ENCODE measurements at places on chromosomes 5 and 9.
A peak's percentile ranks its signal among the peaks of the same experiment; 100 is the strongest.

DNA sequence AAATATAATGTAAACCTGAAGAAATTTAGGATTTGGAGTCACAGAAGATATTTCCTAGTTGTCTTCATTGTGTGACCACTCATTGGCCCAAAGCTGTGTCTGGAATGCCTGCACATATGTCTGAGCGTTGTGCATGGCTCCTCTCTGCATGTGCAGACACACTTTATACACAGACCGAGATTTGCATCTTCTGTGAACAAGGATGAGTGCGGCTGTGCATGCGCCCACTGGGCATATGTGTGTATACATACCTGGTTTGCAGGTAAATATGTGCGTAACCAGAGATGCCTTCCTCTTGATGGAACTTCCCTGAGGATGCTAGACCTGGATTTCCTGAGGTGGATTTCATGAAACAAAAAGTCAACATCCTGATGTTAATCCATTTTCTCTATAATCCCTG lies 19.1 kb downstream of the PHF2 start:
- H3K27ac ChIP-seq: no peak overlapping the region
- no peak overlapping the region for H3K4me3 ChIP-seq
- H3K36me3 ChIP-seq: no peaks in the 10 kb centered on the region
- no peak for DNase-seq
- H3K27me3 ChIP-seq: no peaks in the 10 kb centered on the region
- H3K4me1 ChIP-seq: peaks cover 24% of the 10 kb centered on the region

DNA sequence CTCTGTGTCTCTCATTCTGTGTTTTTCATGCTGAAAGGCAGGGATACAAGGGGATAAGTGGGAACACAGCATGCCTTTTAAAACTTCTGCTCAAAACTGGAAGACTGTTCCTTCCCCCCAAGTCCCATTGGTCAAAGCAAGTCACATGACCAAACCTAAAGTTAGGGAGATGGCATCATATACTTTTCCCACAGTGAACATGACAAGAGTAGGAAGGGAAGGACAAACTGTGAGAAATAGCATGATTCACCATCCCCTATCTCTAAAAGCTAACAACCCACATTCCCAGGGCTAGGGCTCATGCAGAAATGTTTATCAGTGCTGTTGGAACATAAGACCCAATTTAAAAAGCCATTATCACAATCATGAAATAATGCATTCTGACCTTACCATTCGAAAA lies 24.2 kb upstream of the SHISAL2B start:
- no peaks in the 10 kb centered on the region for H3K4me1 ChIP-seq
- H3K27me3 ChIP-seq: no peaks in the 10 kb centered on the region
- no peak overlapping the region for H3K4me3 ChIP-seq
- H3K36me3 ChIP-seq: no peaks in the 10 kb centered on the region
- H3K27ac ChIP-seq: no peak overlapping the region
- DNase-seq: no peak

DNA sequence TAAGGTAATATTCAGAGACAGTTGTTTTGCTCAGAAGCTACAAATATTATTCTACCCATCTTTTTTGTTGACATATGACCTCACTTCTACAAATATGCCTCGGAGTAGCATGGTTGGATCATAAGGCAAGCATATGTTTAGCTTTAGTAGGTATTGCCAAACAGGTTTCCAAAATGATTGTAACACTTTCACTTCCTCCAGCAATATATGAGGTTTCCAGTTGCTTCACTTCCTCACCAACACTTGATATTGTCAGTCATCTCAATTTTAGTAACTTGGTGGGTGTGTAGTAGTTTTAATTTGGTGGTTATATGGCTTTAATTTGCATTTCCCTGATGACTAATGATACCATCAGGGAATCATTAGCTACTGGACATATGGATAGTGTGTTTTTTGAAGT lies 46.7 kb downstream of the TNFSF8 start:
- H3K27ac ChIP-seq: no peak overlapping the region
- peaks cover 4% of the 10 kb centered on the region for H3K4me1 ChIP-seq
- no peaks in the 10 kb centered on the region for H3K27me3 ChIP-seq

DNA sequence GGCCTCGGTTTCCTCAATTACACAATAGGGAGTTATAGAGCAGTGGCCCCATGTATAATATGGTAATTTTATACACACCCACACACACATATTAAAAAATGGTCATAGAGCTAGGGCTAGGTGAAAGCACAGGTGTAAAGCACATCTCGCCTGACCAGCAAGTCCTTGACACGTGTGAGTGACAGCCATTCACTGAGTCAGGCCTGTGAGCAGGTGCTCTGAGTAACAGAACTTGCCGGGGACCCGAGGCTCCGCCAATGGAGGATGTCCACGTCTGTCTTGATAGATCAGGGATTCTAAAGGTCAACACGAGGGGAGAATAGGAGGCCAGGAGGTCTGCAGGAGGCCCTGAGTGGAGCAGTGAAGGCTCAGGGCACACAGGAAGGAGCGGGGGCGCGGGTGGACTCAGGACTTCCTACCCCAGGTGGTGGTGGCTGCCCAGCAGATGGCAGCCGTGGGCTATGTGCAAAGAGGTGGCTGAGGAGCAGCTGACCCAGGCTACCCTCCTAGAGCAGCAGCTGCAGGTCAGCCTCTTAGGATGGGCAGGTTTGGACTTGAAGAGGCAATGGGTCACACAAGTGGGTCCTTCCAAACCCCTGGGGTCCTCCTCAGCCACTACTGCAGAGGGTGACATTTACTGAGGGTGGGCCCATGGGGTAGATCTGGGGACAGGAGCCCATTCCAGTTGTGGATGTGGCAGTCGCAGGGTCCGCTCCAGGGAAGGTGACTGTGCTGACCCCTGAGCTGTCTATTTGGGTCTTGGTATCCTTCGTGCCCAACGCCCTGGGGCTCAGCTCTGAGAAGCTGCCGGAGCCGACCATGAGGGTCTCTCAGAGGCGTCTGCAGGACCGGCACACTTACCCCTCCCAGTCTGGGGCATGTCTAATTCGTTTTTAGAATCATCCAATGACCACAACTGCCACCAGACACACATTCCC lies 45.9 kb downstream of the PRRT1B start:
- H3K4me3 ChIP-seq: no peak overlapping the region
- H3K27ac ChIP-seq: no peak overlapping the region
- H3K36me3 ChIP-seq: peaks cover 42% of the 10 kb centered on the region
- peak; percentile 69 for DNase-seq
- H3K4me1 ChIP-seq: peaks cover 12% of the 10 kb centered on the region

- no peaks in the 10 kb centered on the region for H3K4me1 ChIP-seq
- H3K27ac ChIP-seq: no peak overlapping the region
- DNase-seq: no peak
- H3K36me3 ChIP-seq: no peaks in the 10 kb centered on the region
These were observed 623.5 kb upstream of the NUDT12 start for GRCh38 chr5:104186100-104186499.

DNA sequence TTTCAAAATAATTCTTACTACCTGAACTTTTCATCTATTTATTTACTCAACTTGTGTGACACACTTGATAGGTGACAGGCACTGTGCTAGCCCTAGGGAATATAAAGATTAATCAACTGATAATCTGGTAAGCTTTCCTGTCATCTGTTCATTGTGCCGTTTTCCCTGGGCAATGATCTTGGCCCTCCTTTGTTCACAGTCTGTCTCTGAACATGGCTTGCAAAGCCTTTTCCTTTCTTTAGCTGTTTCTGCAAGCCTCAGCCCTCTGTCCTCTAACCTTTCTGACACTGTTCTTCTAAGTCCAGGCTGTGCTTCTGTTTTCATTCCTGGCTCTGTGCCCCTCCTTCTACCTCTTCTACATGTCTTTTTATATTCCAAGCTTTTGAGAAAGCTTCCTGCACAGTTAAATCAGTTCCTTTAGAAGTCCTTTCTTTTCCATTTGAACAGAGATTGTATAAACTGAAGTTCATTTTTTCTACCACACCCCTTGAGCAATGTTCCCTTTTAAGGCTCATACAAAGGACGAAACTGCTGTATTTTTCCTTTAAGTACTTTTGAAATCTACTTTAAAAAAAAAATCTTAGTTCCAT lies 803.0 kb upstream of the ZNF608 start:
- H3K4me1 ChIP-seq: no peaks in the 10 kb centered on the region
- no peaks in the 10 kb centered on the region for H3K36me3 ChIP-seq
- H3K27ac ChIP-seq: no peak overlapping the region
- DNase-seq: no peak
- no peaks in the 10 kb centered on the region for H3K27me3 ChIP-seq

DNA sequence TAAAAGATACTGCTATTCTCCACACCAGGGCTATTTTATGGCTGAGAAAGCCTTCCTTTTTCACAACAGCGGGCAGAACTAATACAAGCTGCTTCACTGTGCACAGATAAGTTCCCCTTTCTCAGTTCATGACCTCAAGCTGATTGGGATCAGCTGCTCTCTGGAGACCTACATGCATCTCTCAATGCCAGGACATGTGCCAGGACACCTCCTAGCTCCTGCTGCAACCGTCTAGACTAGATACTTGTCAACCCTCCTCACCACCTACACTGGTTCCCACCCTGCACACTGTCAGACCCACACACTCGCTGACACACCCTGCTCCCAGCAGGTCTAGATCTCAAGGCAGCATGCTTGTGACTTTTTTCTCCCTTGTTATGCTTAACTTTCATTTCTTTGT lies 39.8 kb downstream of the STARD4 start:
- DNase-seq: no peak
- no peak overlapping the region for H3K4me3 ChIP-seq
- H3K36me3 ChIP-seq: no peaks in the 10 kb centered on the region
- H3K27ac ChIP-seq: no peak overlapping the region

DNA sequence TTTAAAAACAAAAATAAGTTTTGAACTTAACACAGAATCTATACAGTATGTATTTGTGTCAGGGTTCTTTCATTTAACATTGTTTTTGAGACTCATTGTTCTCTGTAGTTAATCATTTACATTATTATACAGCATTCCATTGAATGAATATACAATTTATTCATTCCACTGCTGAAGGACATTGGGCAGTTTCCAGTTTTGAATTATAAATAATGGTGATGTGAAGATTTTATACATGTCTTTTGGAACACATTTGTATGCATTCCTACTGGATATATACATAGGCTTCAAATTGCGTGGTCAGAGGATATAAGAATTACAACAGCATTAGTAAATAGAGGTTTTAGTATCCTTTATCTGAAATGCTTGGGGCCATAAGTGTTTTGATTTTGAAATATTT lies 72.0 kb downstream of the CEP120 start:
- no peak overlapping the region for H3K27ac ChIP-seq
- H3K27me3 ChIP-seq: no peaks in the 10 kb centered on the region
- no peak overlapping the region for H3K4me3 ChIP-seq
- H3K4me1 ChIP-seq: no peaks in the 10 kb centered on the region
- H3K36me3 ChIP-seq: no peaks in the 10 kb centered on the region
- DNase-seq: no peak

DNA sequence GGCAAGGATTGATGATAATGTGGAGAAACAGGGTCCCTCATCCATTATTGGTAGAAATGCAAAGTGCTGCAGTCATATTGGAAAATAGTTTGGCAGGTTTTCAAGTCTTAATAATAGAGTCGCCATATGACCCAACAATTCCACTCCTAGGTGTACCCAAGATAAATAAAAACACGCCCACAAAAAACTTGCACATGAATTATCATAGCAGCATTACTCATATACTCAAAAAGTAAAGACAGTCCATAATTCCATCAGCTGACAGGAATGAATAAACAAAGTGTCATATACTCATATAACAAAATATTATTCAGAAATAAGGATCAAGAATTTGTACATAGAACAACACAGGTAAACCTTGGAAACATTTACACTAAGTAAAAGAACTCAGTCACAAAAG lies 242.9 kb upstream of the FTMT start:
- no peaks in the 10 kb centered on the region for H3K4me1 ChIP-seq
- no peak overlapping the region for H3K27ac ChIP-seq
- H3K36me3 ChIP-seq: no peaks in the 10 kb centered on the region
- DNase-seq: no peak
- no peaks in the 10 kb centered on the region for H3K27me3 ChIP-seq
- no peak overlapping the region for H3K4me3 ChIP-seq

- H3K27me3 ChIP-seq: no peaks in the 10 kb centered on the region
- H3K27ac ChIP-seq: no peak overlapping the region
- H3K36me3 ChIP-seq: peaks cover 95% of the 10 kb centered on the region
- H3K4me1 ChIP-seq: no peaks in the 10 kb centered on the region
- H3K4me3 ChIP-seq: no peak overlapping the region
These were observed 23.8 kb upstream of the POMT1 start for GRCh38 chr9:131478911-131479310.

DNA sequence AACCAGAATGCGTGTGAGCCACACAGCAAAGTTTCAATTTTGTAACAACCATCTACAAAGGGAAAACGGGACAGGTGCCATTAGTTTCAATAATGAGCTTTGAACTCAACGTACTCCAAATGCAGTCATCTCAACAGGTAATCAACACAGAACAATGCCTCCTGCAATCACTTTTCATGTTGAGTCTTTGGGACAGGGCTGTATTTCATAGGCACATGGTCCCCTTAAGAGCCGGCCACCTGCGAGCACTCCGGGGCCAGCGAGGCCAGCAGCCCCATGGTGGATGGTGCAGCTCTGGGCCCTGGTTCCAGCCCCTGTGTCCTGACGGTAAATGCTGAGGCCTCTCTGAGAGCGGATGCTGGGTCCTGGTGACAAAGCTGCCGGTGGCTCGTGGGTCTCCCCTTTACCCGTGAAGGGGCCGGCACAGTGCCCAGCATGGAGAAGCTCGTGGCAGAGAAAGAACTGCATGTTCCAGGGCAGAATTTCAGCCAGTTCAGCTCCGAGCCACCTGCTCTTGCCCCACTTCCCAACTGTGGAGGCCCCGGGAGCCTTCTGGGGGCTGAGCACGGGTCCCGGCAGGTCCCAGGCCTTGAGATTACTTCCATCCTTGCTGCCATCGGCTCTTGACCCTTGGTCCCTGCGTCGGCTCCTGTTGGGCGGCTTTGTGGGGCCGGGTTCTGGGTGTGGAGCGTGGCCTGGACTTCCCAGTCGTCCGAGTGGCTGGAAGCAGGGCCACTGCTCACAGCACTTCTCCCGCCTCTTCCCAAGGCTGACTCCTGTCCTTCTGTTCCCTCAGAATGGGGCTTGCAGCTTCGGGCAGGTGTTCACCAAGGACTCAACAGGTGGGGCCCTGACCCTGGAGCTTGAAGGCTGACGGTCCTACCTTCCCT lies 26.1 kb upstream of the RNU6ATAC start:
- peaks cover 4% of the 10 kb centered on the region for H3K4me1 ChIP-seq
- no peaks in the 10 kb centered on the region for H3K27me3 ChIP-seq
- H3K4me3 ChIP-seq: no peak overlapping the region
- H3K27ac ChIP-seq: no peak overlapping the region

DNA sequence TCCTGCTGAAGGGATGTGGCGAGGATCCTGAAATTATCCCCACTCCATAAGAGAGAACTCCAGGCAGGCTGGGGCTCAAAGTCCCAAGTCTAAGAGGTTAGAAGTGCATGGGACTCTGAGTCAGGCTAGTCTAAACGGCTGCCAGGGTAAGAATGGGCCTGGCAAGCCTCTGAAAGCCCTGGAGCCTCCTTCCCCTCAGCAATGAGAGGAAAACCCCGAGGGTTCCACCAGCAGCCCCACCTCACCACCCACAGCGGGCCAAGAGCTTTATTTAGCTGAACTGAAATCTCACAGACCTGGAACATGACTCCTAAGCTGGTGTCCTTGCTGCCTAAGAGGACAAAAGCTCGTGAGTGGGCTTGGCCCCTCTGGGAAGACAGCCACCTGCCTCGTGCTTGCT lies 135.5 kb downstream of the SEC61B start:
- H3K27me3 ChIP-seq: no peaks in the 10 kb centered on the region
- H3K4me3 ChIP-seq: no peak overlapping the region
- no peak overlapping the region for H3K27ac ChIP-seq
- no peak for DNase-seq

Data from naive thymus-derived CD4-positive, alpha-beta T cell (primary cell).